Left colon (tissue), 2 donors: ENCODE measurements at places on chromosomes 12 and 14. TPM values are rescaled to one million over a fixed set of nuclear protein-coding genes. Genes with fewer than 3 reads are reported as not detected.
A peak's percentile ranks its signal among the peaks of the same experiment; 100 is the strongest.

Gene LMNTD1
- not detected for total RNA-seq

Gene SMCO2
- not detected for total RNA-seq

DNA sequence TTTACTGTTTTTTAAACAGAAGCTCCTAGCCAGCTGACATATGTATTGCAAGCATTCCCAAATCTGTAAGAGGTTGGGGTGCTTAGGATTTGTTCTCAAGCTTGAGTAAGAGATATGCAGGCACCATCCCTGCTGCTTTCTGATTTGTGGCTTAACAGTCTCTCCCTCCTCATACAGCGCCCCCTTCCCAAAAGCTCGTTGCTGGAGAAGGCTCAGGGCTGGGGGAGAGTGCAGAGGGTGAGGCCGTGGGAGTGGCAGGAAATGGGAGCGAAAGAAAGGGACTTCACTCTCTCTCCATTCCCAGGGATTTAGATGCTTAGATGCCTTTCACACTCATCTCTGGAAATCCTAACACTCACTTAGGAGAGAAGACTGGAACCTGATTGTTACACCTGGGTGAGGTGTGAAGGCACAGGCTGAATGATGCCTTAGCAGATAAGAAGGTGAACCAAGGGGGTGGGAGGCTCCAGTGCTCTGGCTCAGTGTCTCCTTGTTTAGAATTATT is 172.0 kb downstream of the C12orf75 start:
- no peak for DNase-seq

DNA sequence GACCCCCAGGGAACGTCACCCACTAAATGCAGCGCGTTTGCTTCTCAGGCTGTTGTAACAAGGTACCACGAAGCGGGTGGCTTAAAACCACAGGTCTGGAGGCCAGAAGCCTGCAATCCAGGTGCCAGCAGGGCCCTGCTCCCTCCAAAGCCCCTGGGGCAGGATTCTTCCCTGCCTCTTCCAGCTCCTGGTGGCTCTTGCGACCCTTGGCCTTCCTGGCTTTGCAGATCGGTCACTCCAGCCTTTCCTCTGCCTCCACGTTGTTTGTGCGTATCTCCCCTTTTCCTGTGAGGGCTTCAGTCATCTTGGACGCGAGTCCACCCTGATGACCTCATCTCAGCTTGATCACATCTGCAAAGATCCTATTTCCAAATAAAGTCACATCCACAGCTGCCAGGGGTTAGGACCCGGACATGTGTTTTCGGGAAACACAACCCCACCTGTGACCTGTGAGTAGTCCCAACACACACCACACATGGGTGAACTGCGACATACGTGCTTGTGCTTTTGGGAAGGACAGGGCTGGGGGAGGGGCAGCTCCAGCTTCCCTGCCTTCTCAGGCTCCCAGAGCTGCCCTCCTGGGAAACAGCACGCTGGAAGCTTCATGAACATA is 114.5 kb upstream of the NCOR2 start:
- peak; percentile 51 for DNase-seq

DNA sequence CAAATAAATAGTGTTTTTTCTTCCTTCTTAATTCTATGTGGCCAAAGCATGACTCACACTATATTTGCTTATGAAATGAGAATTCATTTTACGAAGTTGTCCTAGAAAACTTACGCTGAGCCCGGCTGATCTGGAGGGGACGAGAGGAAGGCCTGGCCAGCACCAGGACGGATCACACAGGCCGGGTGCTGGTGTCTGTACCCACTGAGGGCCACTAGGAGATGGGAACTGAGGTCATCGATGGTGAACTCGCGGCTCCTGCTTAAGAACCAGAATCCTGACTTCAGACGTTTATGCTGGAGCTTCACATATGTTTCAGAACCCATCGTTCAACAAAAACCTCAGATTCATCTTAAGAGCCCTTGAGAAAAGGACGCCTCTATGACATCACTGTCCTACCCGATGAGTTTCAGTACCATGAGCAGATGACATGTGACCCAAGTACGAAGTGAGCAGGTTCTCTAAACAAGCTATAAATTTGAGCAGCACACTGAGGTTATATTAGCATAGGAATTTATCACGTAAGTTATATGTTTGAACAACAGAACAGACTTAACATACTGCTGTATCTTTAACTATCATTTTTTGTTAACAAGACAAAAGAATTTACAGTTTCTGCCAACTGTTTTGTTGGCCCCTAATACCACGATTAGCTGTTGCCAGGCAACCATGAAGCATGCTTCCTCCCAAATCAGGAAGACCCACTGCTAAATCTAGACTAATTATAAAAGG is 111.9 kb downstream of the FOXN3 start:
- DNase-seq: peak; percentile 37

DNA sequence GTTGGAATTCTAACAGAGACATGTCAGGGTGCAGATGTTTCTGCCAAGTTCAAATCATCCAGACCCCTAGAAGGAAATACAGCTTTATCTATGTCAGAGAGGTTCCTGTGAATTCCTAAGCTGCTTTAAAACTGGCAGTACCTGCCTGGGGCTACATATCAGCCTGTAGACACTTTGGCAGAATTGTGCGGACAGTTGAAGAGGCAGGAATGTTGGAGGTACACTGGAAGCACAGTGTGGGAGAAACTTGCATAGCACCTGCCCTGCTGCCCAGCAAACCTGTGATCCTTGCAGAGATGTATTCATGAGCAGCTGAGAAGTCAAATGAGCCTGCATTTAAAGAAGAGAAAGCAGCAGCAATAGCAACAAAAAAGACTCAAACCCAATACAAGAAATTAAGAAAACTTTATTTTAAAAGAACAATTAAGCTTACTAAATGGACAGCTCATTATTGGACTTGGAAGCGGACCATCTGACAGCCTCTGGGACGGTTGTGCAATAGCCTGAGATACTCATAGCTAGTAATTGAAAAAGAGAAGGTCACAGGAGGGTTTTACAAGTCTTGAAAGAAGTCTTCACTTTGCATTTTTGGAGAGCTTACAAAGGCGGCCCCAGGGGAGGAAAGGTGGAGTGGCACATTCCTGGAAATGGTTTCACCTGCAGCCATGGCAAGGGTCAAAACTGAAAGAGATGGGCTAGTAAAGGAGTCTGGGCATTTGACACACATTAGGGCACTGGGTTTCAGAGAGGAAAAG is 280.9 kb upstream of the FLRT2 start:
- DNase-seq: no peak

DNA sequence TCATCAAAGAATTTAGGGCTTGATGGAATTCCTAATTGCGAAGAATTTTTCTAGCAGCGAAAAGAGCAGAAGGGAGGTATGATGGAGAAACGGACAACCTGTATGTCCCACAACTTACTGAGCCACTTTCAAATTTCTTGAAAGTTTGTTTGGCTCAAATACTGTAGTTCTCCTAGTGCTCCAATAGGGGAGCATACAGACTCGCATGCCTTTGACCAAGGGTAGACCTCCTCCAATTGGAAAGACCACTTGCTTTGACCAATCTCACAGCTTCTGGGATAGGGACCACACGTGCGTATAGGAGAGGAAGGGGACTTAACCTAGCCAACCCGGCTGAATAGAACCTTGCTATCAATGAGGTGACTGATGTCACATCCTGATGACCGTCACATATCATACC is 28.6 kb downstream of the SLC35F4 start:
- DNase-seq: no peak

DNA sequence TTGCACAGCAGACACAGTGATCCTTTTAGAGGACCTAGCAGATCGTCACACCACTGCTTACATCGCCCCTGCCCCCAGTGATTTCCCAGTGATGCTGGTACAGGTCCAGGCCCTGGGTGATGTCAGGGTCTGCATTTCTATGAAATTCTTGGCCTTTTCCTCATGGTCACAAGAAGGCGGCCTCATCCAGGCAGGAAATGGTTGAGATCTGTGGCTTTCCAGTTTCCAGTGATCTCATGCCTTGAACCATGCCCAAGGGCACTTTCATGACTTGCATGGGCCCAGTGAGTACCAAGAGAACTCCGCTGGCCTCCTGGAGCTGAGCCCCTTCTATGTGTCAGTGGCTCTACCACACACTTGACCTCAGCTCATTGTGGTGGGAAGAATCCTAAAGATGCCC is 41.9 kb upstream of the BDKRB2 start:
- DNase-seq: no peak
